HS-5 (cell line): ENCODE measurements at places on chromosomes 13 and 19.

- no peak for DNase-seq
Measured at GRCh38 chr13:75255147-75255546, 226.8 kb downstream of the TBC1D4 start.

GRCh38 chr13:55410398-55411330 is 1730.1 kb upstream of the PRR20A start:
- no peak for DNase-seq

DNA sequence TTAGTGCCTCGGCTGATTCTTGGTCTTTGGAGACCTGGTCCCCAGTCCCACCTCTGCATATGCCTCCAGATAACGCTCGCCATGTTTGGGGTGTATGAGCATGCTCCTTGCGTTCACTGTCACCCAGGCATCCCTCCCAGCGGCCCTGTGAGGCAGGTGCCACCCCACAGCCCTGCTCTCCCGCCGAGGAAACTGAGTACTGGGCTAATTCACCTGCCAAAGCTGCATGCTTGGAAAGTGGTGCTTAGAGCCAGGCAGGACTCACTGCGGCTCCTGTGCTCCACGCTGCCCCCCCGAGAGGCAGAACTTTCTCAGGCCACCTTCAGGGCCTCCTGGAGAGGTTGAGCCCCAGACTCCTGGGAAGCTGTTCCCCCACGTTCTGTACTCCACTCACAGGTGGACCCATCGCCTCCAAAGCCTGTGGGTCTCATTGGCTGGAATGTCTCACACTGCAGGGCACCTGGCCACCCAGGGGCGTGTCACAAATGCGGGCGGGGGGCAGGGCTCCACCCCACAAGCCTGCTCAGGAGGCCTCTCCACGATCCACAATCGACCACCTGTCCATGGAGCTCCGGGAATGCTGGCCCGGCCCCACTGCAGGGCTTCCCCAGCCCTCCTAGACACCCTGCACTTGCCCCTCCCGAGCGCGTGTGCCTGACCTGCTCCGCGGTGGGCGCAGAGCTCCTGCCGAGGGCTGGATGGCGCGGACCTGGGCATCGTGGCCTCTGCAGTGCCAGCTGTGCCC is 64.6 kb downstream of the ATP11A start:
- no peak for DNase-seq

DNA sequence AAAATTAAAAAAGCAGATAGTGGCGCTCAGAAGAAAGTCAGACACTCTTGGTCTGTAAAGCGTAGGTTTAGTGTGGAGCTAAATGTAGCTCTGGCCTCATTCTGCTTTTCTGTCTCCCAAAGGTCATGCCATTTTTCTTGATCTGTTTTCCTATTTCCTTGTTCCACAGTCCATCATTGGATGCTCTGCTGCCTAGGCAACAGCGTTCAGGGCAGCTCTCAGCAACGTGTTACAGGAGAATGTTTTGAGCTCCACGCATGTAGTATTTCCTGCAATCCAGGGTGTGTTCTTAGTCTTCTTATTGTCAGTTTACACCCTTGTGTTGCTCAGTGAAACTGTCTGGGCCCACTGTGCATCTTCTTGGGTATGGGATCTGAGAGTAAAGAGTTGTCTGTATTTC is 46.0 kb upstream of the PCDH8 start:
- no peak for DNase-seq

DNA sequence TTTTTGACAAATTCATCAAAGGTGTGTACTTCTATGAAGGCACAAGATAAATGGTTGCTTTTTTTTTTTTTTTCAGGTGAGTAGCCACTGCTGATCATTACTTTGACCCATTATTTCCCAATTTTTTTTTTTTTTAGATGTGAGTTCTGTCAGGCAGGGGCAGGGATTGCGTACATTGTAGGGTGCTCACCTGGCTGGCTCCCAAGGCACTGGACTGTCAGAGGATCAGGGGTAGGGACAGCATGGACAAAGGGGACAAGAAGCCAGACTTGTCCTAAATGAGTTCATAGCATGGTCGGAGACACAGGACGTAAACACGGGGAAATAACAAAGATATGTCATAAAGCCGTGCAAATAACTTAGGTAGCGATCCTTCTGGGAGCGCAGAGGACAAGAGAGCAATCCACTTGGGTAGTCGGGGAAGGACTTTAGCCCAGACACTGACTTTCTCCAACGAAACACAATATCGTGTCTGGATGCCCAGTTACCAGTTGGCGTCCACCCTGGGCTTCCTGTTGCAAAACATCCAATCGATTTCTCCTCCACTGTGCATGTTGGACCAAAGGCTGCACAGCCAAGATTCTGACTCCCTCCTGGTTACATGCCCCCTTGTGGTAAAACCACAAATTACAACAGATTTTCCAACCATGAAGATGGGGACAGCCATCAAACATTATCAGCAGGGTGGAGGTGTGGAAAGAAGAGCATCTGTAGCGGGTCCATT is 27.5 kb upstream of the KATNAL1 start:
- no peak for DNase-seq

- DNase-seq: no peak
Measured at GRCh38 chr13:22235950-22236290, 565.0 kb downstream of the FGF9 start.

GRCh38 chr13:49053215-49053614 is 77.5 kb downstream of the FNDC3A start:
- no peak for DNase-seq

GRCh38 chr13:99648927-99649326 is 147.7 kb downstream of the TM9SF2 start:
- DNase-seq: no peak

DNA sequence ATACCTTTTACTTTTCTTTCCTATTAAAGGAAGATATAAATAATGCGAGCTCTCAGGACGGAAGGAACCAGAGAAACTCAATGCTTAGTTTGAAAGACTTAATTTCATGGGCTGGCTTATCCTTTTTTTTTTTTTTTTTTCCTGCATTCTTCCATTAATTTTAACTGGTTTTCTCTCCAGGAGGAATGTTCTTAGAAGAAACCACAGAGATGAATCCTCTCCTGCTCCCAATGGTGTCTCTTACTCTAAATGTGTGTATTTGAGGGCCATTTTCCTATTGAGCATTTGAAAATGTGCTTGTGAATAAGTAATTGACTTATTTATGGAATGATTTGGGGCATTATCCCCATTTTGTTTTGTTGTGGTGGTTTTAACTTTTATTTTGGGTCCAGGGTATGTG is 494.9 kb downstream of the FOXO1 start:
- no peak for DNase-seq

DNA sequence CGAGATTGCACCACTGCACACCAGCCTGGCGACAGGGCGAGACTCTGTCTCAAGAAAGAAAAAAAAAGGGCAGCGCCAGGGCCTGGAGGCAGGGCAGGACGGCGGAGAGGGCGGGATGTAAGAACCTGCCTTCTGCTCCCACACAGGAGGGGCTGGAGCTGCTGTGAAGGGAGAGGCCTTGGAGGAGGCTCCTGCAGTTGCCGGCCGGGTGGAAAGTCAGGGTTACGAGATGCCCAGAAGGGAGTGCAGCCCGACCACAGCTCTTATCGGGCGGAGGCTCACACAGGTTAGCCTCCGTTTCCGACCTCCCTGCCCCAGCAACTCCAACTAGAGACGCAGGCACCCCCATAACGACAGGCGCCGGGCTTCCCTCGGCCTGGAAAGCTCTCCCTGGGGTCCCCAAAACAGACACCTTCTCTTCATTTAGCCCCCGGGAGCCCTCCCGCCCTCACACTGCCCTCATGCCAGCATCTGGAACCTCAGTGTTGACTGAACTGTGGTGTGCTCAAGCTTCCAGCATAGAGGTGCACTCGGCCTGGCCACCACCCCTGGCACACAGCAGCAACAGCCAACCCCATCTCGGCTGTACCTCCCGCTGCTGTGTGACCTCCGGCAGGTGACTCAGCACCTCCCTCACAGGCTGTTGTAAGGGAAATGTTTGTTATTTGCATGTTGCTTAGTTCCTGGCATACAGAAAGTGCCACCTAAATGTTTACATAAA is 1.4 kb downstream of the PLPP2 start:
- peak; percentile 29 for DNase-seq

- DNase-seq: no peak
Measured at GRCh38 chr13:93407551-93407950, 180.9 kb downstream of the GPC6 start.

DNA sequence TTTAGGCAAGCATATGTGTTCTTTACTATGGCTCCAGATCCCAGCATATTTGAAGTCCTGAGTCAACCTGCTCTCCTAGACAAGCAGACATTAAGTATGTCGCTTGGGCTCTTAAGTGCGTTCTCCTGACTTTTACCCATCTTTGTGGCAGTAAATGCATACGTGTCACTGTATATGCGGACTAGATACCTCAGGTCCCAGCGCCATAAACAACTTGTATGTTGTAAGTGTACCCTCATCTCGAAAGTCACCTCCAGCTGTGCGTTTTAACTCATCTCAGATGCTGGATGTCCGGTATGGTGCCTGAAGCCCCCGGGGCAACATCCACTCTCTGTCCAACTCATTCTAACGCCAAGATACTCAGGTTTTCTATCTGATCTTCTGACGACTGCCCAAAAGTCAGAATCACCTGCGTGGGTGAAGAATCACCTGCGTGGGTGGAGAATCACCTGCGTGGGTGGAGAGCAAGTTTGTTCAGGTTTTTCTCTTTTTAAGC is 1.7 kb downstream of the PTOV1 start:
- DNase-seq: no peak

DNA sequence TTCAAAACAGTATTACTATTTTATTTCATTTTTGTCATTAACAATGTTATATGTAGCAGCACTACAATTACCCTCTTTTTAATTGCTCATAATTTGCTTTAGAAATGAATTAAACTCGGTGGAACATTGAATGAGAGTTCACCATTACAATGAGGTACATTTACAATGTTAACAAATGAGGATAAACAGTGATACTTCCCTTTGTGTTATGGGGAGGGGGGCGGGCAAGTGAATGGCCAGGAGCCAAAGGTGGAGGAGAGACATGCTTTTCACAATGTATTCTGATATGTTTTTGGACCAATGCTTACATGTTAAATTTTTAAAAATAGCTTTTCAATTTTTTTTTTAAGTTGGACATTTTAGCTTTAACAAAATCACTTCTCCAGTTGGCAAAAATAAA is 34.2 kb downstream of the NALCN start:
- DNase-seq: no peak
